ENCODE measurements at places on chromosomes 12 and 14.
A peak's percentile ranks its signal among the peaks of the same experiment; 100 is the strongest.

DNA sequence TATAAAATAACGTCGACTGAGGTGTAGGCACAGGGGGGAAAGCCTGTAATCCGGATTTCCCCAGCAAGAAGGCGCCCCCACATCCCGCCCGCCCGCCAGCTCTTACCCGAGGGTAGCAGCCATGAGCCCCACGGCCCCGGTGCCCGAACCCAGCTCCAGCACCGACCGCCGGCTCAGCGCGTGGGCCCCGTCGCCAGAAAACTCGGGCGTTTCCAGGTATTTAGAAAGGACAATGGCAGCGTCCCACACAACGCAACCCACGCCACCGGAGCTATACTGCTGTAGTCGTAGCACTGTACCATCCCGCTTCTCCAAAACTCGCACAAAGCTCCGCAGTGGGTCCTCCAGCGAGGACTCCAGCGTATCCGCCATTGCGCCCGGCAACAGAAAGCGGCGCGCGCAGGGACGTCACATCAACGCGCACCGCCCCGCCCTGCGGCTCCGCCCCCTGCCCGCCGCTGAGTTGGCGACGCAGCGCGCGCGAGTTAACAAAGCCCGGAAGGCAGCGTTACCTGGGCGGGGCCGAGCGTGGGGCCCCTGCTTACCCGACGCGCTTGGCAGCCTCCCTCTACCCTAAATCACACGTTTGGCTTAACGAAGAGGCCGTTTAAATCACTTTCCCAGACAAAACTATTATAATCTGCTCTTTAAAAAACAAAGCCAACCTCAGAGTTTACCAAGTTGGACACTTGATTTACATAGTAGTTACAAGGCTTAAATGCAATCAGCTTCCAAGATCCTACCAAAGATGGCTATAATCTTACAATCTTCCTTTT lies at the start of gene VCPKMT:
Gene VCPKMT (minus strand): TSS at position 392 of the 776 bp plus-strand sequence. CDS start 20 bp downstream, at position 372.
- peak; percentile 98 for DNase-seq

- no peak for DNase-seq
These were observed 36.9 kb downstream of the BCL11B start for GRCh38 chr14:99234961-99235571.

DNA sequence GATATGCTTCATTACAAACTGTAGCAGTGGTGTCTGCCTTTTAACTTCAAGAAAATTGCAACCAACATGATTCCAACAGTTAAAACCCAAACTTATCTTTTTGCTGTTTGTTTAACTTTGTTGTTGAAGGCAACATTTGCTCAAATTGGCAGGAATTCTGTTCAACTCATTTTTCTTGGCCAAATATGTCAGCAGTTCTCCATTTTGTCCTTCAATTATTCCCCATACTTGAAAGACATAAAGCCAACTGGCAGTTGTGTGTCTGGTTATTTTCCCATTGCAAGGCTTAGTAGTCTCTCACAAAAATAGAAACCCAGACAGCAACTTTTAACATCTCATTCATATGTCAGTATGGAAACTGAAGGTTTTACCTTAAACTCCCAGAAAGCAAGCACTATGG lies 146.3 kb downstream of the LRIG3 start:
- DNase-seq: no peak

DNA sequence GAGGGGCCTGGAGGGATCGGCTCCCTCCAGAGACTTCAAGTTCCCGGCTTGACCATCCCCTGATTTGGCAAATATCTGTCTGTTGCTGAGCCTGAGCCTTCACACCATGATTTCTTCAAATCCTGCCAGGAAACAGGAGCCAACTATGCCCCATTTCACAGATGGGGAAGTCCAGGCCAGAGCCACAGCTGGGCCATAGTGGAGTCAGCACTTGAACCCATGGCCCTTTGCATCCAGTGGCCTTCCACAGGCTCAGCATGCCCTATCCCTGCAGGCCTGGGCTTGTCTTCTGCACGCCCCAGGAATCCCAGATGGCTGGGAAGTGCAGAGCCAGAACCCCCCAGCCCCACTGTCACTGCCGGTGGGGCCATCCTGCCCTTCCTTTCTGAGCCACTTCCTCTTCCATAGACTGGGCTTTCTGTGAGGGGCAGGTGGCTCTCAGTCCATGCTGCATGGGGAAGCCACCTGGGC lies 44.9 kb downstream of the CYP46A1 start:
- peak; percentile 6 for DNase-seq

DNA sequence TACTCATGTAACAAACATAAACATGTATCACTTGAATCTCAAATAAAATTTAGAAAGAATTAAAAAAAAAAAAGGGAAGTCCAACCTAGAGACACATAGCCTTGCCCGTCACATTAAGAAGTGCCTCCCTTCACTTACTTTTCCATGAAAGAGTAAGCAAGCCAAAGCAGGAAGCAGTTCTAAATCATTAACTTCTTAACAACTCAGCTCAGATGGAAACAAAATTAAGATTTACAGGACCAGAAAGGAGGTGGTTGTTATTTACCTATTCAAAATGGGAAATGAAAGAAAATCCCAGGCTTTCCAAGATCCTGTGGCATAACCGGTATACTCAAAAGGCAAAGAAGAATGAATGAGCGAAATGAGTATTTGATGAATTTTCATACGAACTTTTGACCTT lies 258.6 kb upstream of the DCN start:
- no peak for DNase-seq

- DNase-seq: no peak
These were observed 17.2 kb downstream of the NKX2-1 start for GRCh38 chr14:36502558-36503508.

DNA sequence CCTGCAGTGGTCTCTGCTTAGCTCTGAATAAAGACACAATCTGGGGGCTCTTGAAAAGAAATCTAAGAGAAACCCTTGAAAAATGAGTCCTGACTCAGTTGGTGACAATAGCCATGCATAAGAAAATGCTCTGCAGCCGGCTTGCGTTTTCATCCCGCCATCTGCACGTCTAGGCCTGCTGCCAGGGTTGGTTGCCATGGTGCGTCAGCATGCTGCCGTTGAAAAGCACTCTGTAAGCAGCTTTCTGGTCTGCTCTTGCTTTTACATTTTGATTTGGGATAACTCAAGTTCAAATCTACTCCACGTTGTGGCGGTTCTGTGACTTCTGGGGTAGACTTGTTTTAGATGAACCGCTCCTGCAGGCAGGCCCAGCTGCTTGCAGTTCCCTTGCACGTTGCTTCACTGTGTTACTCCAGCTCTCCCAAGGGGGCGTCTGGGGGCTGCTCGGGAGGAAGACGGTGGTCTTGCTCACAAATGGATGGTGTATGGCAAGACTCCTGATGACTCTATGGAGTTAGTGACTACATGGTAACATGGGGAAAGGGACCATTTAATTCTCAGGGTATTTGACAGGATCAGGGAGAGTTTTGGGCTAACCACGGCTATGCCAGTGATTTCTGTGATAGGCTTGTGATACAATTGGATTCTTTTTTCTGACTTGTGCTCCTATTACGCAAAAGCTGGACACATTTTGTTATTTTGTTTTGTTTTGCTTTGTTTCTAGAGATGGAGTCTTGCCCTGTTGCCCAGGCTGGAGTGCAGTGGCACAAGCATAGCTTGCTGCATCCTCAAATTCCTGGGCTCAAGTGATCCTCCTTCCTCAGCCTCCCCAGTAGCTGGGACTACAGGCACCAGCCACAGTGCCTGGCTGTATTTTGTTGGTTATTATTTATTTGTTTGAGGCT lies 15.8 kb downstream of the WNT5B start:
- peak; percentile 86 for DNase-seq

GRCh38 chr12:108424816-108425215 lies 85.7 kb upstream of the CMKLR1 start:
- DNase-seq: no peak

DNA sequence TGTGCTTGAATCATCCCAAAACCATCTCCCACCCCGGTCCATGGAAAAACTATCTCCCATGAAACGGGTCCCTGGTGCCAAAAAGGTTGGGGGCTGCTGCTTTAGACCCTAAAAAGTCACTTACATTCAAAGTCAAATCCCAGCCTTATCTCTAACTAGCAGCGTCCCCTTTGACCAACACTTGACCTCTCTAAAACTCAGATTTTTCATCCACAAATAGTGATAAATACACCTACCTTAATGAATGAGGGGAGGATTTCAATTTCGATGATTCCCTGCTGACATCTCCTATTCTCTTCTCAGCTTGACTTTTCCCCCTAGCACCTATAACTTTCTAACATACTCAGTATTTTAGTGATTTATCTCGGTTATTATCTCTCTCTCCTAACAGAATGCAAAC lies 137.3 kb downstream of the BTG1 start:
- DNase-seq: no peak

DNA sequence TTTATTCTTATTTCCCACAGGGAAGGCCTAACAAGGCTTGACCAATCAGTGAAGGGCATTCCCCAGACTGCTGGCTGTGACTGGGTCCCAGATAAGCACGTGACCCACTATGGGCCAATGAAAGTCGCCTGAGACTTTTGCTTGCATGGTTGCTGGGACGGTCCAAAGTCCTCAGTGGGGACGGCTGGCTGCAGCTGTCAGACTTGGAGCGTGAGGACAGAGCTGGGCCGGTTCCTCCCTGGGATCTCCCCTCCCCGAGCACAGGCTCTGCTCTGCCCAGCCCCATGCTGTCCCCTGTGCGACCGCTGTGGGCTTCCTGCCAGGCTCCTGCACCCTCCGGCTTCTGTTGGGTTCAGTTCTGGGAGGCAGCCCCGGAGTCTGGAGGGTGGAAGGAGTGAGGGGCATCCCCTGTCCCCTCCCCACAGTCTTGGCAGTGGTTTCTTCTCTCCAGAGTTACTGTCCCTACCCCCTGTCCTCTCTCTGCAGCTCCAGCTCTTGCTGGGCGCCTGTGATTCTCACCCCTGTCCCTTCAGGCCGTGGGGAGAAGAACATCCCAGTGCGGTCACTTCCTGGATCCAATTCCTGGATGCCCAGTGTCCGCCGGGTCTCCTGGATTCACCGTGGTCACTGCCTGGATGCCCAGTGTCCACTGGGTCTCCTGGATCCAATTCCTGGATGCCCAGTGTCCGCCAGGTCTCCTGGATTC lies 50.1 kb downstream of the GALNT9 start:
- peak; percentile 91 for DNase-seq

- DNase-seq: no peak
These were observed 25.4 kb downstream of the DHRS2 start for GRCh38 chr14:23661542-23661941.

- no peak for DNase-seq
These were observed 1536.4 kb upstream of the FLRT2 start for GRCh38 chr14:83993545-83993944.

DNA sequence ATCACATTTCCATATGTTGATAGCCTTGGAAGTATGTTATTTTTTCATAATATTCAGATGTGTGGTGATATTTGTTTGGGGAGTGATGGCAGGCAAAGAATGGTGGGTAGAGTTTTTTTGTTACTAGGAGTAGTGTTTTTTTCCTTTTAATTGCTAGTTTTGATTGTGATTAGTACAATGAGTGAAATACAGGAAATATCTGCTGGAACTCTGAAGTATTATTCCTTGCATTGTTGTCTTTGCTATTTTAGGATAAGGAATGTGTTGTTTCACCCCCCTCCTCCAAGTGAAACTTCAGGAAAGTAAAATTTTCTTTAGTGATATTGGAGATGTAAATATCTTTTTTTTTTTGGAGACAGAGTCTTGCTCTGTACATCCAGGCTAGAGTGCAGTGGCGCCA lies 105.4 kb downstream of the DIP2B start:
- no peak for DNase-seq

- peak; percentile 69 for DNase-seq
These were observed 27.0 kb upstream of the DUSP6 start for GRCh38 chr12:89379148-89379838.

- DNase-seq: no peak
These were observed 12.1 kb upstream of the IPO8 start for GRCh38 chr12:30707613-30708342.

DNA sequence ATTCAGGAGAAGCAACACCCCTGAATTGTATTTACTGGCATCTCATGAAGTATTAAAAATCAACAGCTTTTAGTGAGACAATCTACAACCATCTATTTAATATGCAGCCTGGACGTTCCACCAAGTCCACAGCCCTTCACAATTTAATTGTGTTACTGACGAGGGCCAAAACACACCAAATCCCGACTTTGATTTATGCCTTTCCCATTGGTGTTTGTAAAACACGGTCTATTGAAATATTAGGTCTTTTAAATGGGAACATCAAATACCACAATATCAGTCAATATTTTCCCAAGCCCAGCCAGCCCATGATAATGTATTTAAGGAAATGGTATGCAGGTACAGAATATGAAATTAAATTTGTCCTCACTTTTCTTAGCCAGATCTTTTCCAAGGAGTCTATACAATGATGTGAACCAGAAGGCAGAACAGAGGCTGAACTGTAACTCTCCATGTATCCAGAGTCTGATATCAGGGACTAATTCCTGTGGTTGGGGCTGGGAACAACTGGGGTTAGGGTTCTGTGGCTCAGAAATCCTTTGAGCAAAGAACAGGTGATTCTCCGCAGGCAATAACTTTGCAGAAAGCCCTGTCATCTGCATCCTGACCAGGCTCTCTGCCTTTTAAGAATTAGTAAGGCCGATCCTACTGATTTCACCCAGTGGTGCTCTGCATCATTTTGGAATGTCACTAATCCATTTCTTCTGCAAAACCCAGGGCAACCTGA lies 179.3 kb upstream of the GZMB start:
- DNase-seq: no peak

GRCh38 chr12:133120385-133121191 lies 9.5 kb downstream of the ZNF891 start:
- DNase-seq: no peak

DNA sequence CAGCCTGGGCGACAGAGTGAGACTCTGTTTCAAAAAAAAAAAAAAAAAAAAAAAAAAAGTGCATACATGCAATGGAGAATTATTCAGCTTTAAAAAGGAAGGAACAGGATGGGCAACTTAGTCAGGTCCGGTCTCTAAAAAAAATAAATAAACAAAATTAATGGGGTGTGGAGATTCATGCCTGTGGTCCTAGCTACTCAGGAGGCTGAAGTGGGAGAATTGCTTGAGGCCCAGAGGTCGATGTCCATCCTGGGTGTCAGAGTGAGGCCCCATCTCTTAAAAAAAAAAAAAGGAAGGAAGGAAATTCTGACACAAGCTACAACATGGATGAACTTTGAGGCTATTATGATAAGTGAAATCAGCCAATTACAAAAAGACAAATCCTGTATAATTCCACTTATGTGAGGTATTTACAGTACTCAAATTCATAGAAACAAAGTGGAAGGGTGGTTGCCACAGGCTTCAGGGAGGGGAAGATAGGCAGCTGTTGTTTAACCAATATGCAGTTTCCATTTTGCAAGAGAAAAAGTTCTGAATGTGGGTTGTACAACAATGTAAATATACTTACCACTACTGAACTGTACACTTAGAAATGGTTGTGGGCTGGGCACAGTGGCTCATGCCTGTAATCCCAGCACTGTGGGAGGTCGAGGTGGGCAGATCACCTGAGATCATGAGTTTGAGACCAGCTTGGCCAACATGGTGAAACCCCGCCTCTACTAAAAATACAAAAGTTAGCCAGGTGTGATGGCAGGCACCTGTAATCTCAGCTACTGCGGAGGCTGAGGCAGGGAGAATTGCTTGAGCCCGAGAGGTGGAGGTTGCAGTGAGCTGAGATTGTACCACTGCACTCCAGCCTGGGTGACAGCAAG lies 12.3 kb upstream of the APOF start:
- peak; percentile 44 for DNase-seq

- no peak for DNase-seq
These were observed 47.6 kb upstream of the HIF1A start for GRCh38 chr14:61647704-61648103.

GRCh38 chr12:18861287-18861858 lies 123.5 kb downstream of the CAPZA3 start:
- DNase-seq: no peak
